WTC11 (cell line): ENCODE measurements at places on chromosomes 4 and X.

- no peak for DNase-seq
These were observed 3.8 kb downstream of the GABRE start for GRCh38 chrX:151970661-151971060.

DNA sequence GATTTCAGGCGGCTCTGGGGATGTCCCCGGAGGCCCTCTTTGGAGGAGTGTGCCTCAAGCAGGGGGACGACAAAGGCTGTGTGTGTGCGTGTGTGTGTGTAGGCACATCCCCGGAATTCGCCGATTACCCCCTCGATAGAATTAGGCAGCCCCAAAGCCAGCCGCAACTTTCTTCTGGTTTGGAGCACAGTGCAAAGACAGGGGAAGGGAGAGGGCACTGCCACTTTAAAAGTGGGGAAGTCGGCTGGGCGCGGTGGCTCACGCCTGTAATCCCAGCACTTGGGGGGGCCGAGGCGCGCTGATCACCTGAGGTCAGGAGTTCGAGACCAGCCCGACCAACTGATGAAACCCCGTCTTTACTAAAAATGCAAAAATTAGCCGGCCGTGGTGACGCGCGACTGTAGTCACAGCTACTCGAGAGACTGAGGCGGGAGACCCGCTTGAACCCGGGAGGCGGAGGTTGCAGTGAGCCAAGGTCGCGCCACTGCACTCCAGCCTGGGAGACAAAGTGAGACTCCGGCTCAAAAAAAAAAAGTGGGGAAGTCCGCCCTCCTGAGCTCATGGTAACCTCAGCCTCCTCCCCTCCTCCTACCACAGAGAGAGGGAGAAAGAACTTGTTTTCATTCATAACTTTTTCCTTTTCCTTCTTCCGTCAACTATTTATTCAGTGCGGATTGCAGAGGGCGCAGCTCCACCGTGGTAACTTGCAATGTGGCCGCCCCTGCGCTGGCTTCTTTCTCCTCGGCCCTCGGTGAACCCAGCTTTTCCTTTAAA is 2.4 kb downstream of the SPRY1 start:
- DNase-seq, result peak; percentile 45

DNA sequence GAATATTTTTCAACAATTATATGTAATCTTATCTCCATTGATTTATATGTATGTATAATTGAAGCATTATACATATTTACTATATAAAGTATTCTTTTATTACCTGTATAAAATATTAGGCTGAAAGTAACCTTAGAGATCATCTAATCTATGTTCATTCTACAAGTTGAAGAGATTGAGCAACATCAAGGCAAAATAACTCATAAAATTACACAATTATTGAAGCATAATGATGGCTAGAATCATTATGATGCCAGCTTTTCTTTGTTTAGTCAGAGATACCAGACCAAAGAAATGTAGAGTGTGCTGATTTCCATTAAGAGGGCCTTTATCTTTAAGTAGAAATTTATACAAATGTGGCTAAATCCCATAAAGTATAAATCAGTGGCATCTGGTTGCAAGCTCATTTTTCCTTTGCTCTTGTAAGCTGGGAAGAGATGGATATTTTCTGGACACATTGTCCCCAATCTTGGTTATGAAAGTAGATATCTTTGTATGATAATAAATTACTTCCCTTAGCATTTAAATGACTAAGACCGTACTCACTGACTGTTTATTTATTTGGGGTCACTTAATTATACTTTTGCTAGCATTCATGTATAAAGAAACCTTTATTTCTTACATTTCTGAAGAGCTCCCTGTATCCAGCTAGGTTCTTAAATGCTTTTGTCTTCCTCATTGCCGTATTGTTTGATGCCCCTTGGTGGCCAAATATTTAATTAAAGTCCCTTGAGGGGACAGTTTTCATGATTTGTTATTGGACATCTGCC is 339.8 kb downstream of the PCDH7 start:
- no peak for DNase-seq

DNA sequence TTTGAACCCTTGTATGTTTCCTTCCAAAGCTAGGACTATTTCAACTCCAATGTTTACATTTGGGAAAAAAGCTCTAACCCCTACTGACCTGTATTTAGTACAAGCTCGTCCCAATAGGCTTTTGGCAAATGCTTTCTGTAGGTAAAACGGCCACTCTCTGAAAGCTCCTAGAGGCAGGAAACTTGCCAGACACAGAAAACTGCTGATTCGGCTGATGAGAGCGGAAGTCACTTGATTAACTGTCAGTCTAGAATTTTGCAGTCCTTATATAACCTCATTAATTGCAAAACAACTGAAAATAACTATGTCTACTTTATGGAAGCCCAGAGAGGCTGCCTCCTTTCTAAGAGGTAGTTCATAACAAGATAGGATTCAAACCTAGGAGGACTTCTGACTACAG is 108.1 kb downstream of the TSPAN7 start:
- DNase-seq, result no peak

DNA sequence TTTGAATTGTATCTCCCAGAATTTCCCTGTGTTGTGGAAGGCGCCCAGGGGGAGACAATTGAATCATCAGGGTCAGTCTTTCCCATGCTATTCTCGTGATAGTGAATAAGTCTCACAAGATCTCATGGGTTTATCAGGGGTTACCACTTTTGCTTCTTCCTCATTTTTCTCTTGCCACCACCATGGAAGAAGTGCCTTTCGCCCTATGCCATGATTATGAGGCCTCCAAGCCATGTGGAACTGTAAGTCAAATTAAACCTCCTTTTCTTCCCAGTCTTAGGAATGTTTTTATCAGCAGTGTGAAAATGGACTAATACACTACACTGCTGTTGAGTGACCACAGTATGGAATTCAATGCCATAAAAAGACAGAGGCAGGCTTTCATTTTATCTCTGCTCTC is 12.2 kb downstream of the CENPC start:
- no peak for DNase-seq

DNA sequence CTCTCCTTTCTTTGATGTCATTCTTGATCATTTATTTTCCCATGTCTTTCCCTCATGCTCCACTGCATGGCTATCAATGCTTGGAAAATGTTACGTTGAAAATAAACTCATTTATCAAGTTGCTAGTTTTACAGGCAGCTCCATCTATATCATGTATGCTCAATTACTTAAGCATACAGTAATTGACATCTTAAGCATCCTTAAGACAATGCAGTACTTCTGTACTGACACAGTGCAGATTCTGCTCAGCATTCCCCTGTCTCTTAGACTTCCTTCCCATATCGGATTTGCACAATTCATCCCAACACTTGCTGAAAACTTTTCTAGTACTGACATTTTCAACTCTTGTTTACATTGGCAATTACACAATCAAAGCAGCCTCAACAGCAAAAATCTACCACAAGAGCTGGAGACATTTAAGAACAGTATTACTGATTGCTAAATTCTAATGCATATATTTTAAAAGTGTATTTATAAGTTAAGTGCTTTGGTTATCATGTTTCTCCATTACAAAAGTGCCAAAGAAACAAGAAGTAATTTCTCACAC is 165.6 kb downstream of the ATP10D start:
- DNase-seq, result no peak

DNA sequence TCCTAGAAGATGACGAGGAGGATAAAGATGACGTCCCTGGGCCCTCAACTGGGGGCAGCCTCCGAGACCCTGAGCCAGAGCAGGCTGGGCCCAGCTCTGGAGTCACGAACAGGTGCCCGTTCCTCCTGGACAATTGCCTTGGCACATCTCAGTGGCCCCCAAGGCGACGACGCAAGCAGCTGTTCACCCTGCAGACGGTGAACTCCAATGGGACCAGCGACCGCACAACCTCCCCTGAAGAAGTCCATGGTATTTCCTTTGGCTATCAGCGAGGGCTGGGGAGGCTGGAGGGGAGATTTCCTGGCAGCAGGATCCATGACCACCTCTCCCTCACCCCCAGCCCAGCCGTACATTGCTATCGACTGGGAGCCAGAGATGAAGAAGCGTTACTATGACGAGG is 11.9 kb downstream of the USP11 start:
- DNase-seq, result no peak

DNA sequence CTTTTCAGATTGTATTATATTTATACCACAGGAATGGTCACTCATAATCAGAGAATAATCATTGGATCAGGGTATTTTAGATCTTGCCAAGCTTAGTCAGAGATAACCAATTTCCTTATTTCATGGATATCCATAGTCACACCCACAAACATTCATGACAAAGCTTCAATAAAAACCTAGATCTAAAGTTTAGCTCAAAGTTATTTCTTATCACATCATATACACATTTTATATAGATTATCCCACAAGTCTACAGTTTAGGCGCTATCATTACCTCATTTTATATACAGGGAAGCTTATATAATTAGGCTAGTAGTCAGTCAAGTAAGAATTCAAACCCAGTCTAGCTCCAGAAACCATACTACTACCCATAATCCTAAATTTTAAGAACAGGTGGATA is 82.3 kb downstream of the SLC10A7 start:
- DNase-seq, result no peak

- peak; percentile 16 for DNase-seq
These were observed 760.2 kb downstream of the RAB28 start for GRCh38 chr4:12723849-12724447.

DNA sequence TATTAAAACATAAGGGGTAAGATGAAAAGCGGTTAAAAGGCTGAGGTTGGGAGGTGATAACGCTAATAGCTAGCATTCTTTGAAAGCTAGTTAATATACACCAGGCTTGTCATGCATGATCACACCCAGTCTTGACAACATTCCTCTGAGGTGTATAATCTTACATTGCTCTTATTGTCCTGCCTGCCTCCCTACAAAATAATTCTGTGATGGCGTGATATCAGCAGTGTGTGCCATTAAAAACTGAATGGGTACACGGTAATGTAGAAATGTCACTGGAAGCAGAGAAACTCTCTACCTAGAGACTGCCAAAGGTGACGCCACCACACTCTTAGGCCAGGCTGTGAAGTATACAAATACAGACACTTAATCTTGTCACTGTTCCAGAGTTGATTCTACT is 68.1 kb downstream of the DIAPH2 start:
- no peak for DNase-seq

GRCh38 chrX:29257521-29257920 is 670.3 kb downstream of the IL1RAPL1 start:
- DNase-seq, result no peak

DNA sequence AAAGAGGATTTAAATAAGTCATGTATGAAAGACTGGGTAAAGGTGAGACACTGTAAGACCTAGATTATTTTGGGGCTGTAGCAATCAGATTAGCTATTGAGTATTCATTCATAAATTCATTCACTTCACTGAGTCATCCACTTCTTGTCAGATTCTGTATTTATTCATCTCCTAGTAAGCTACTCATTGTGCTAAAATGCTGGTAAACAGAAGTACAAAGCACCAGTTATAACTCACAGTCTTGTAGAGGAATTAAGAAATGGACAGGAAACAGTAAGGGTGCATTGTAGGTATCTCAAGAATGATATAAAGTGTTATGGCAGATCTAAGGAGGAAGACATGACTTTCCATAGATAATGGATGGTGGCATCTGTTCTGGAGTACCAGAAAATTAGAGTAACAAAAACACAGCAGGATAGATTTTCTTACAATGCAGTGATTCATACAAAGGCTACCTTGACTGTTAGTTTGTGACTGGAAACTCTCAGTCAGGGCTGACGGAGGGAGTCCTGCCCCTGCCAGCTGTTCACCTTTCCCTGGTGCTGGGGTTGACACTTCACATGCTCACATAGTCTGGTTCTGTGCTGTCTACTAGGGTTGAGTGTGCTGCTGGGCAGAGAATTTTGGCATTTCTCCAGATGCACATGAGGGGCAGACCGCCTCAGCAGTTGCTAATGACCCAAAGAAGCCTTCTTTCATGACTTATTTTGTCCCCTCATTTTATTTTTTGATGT is 26.5 kb upstream of the HAND2 start:
- no peak for DNase-seq

DNA sequence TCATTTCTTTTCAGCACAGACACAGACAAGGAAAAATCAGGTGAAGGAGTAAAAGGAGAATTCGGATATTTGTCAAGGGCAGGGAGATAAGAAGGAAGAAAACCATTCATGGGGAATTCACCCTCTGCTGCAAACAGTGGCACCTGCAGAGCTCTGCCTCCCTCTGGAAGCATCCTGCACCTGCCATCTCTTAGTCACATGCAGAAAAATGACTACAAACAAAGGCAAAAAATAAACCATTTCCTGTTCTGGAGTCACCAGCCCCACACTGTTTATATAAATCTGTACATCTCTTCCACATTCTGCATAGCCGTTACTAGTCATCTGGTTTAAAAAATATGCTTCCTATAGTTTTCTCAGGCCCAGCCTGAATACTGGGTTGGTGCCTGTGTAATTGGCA is 205.3 kb downstream of the ARAP2 start:
- peak; percentile 20 for DNase-seq

DNA sequence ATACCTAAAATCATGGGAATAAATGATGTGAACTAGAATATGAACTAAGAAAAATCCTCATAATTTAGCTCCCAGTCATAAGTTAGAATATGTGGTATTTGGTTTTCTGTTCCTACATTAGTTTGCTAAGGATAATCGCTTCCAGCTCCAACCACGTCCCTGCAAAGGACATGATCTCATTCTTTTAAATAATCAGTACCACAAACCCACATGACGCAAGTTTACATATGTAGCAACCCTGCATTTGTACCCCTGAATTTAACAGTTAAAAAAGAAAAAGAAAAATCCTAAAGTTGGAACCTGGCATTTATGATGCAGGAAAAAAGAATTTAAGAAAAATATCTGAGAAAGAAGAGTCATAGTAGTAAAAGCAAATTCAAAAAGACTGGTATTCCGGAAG is 13.3 kb downstream of the UBA6 start:
- no peak for DNase-seq

DNA sequence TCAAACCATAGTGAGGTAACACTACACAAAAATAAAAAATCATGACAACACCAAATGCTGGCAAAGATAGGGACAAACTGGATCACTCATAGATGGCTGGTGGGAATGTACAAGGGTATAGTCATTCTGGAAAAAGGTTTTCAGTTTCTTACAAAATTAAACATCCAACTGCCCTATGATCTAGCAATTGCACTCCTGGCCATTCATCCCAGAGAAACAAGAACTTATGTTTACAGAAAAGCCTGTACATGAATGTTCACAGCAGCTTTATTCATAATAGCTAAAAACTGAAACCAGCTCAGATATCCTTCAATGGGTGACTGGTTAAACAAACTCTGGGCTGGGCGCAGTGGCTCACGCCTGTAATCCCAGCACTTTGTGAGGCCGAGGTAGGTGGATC is 43.3 kb downstream of the NYX start:
- no peak for DNase-seq

- no peak for DNase-seq
These were observed 29.0 kb downstream of the DDX60L start for GRCh38 chr4:168451331-168451730.

GRCh38 chr4:86918539-86919072 is 16.2 kb upstream of the AFF1 start:
- DNase-seq, result no peak

DNA sequence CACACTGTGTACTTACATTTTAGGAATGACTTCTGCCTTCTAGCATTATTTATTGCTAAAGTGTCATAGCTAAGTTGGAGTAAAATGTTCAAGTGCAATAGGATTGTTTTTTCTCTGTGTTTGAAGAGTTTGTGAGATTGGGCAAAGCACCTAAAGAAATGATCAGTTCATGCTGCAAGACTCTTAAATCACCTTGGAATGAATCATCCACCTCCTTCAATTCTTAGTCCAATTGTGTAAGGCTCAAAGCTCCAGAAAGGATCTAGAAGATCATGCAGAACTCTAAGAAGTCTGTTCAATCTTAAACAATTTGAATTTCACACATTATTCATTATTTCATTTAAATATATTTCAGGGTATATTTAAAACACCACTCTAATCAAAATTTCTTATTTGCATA is 137.1 kb downstream of the AMELX start:
- DNase-seq, result no peak

- DNase-seq, result no peak
These were observed 149.3 kb downstream of the SPRY1 start for GRCh38 chr4:123545667-123546572.
